Amniotic stem cell (primary cell): ENCODE measurements at places on chromosomes 12 and 14.

GRCh38 chr12:58844161-58844560, 76.1 kb downstream of the LRIG3 start:
- no peak for DNase-seq

DNA sequence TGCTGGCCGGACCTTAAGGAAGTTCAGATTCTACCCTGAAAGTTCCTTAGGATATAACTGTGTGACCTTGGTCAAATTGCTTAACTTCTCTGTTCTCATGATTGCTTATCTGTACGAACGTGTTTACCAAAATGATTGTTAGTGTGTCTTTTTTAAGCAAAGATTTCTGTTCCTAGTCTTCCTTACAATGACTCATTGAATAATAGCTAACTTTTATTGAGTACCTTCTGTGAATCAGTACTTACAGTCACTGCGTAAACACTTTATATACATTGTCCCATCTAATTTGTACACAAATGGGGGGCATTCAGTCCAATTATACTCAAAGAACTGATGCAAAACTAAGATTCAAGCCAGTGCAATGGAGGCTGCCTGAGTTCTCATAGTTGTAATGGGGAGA, 4.2 kb upstream of the TMEM30B start:
- no peak for DNase-seq

- no peak for DNase-seq
These were observed 108.0 kb upstream of the MAX start for GRCh38 chr14:65210118-65210821.

DNA sequence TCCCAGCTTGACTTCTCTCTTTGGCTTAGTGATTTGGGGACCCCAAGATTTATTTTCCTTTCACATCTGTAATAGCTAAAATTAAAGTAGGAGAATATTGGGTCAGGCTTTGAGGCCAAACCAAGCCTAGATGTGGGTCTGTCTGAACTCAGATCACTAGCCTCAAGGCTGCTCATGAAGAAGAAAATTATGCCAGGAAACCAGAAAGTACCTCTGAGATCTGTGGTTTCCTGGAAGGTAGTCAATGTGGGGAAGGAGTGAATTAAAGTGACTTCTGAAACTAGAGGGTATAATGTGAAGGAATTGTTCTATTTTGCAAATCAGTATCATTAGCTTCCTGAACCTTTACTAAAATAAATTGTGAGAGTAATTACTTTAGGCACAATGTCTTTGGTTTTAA, 13.4 kb upstream of the CLEC12A start:
- no peak for DNase-seq

DNA sequence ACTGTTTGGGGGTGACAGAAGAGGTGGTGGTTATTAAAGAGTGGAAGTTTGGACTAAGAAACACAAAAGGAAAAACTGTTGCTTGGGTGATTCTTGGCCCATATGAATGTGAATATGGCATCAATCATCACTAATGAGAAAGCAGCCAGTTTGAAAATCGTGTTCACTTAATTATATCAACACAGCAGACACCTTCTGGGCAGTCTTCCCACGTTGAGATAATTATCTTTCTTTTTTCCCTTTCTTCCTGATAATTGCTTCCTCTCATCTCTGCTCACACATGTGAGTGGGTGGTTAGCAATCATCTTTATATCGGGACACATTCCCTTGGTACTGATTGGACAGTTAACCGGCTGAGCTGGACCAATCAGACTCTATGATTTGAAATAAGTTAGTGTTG, 539.7 kb downstream of the AACS start:
- DNase-seq, result no peak

GRCh38 chr12:27208414-27208750, 35.7 kb upstream of the STK38L start:
- no peak for DNase-seq

- no peak for DNase-seq
These were observed 142.0 kb upstream of the PZP start for GRCh38 chr12:9349888-9350885.

DNA sequence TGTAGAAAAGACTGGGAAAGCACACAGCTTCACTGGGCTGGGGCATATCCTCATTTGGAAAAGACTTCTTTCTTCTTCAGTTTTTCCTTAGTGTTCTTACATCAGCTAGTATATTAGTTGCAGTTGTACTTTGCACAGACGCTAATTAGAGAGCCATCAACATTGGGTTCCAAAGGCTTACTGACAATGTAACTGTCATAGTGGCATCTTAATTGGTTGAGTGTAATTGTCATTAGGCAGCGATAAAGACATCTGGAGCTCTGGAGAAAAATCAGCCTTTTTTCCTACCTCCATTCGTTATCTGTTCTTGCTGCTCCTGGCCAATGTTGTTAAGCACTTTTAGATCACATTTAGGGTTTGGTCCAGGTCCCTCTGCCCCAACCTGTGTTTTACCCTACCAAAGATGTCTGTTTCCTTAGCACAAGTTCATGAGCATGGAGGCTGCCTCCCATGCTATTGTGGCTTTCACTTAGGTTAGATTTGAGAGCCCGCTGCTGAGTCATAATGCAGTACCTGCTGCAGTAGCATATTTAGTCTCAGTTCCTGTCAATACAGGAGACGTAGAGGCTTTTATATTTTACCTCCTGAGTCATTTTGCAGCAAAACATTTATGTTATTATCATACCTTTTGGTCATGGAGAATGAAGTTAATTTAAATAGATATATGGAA, 49.2 kb downstream of the FBXW8 start:
- DNase-seq, result no peak

GRCh38 chr12:72647139-72647538, 375.0 kb downstream of the TRHDE start:
- no peak for DNase-seq

DNA sequence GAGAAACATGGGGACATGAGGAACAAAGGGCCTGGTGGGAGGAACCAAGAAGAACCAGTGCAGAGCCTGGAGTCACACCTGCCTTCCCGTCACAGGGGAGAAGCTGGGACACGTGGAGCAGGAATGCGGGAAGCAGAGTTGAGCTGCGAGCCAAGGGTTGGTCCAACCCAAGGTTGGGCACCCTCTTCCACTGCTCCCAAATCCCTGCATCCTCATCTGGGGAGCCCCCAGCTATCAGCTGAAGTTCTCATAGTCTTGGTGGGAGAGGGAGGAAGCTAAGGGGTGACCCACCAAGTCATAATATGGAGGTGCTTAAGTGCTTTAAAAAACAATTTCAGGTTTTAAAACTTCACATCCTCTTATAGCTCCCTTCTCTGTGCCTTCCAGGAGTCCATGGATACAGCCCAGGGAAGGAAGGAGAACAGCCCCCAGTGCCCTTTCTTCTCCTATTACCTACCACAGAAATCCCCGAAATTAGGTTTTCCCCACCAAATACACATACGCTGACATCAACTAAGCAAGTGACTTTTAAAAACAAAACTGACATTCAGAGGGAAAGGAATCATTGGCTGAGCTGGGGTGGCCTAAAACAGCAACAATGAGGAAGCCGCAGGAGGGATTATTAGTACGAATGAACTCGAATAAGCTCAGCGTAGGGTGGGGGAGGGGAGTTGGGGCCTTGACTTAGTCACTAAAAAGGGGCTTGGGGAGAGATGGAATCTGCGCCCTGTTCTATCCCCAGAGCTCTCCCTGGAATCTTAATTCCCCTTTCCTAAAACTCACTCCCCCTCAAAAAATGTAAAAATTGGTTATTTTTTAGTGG, 4.5 kb downstream of the MYL6 start:
- DNase-seq, result no peak

DNA sequence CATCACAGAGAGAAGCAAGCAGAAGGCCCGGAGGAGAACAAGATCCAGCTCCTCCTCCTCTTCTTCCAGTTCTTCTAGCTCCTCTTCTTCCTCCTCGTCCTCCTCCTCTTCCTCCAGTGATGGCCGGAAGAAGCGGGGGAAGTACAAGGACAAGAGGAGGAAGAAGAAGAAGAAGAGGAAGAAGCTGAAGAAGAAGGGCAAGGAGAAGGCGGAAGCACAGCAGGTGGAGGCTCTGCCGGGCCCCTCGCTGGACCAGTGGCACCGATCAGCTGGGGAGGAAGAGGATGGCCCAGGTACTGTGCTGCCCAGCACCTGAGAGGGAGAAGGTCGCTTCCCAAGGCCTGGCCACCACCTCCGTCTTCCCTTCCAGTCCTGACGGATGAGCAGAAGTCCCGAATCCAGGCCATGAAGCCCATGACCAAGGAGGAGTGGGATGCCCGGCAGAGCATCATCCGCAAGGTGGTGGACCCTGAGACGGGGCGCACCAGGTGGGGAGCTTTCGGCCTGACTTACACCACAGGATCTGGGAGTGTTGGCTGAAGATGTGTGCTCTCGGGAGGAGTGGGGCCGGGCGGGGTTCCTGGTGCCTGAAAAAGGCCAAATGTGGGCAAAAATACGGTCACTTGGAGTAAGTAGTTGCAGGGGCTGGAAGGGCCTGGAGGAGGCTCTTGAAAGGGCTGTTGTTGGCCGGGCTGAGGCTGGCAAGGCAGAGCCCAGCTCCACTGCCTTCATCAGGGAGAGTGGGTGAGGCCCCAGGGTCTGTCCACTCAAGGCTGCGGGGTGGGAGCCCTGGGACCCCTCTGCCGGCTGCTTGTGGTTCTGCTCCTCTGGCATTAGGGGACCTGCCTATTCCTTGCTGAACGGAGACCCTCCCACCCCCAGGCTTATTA, 1.4 kb downstream of the ARL6IP4 start:
- no peak for DNase-seq

DNA sequence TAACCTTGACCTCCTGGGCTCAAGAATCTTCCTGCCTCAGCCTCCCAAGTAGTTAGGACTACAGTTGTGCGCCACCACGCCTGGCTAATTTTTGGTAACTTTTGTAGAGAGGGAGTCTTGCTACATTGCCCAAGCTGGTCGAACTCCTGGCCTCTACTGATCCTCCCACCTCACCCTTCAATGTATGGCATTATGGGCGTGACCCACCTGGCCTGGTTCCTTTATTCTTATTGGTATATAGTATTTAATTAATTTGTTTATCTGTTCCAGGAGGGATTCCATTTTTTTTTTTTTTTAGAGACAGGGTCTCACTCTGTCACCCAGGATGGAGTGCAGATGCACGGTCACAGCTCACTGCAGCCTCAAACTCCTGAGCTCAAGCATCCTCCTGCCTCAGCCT, 40.9 kb upstream of the EAPP start:
- DNase-seq, result no peak

DNA sequence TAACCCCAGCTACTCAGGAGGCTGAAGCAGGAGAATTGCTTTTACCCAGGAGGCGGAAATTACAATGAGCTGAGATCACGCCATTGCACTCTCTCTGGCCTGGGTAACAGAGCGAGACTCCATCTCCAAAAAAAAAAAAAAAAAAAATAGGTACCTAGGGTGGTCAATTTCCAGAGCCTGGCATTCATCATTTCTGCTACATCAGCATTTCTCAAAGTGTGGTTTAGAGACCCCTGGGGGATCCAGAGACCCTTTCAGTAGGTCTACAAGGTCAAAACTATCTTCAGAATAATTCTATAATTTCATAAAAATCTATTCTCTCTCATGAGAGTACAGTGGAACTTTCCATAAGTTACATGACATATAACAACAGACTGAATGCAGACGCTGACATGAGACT, 19.9 kb downstream of the CERS5 start:
- DNase-seq, result no peak

DNA sequence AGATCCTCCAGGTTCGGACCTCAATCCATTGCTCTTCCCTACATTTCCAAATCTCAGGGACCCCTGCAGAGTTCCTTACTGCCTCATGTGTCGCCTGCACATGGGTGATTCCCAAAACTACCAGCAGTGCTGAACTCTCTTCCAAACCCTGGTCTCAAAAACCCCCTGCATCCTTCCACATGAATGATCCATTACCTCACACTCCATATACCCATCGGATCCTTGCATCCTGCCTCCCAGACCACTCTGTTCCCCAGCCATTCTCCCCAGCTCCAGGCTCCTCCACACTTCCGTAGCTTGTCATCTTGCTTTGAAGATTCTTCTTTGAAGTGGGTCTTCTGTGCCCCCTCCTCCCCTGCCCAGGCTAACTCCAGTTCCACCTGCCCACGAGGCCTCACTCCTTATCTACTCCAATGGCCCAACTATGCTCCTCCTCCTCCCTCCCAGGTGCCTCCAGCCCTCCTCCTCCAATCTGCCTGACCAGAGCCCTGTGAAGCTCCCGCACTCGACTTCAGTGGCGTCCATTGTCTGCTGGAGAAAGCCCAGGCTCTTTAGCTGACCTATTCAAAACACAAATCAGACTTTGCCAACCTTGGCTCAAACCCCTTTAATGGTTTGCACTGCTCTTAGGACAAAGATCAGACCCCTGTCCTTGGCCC, 13.8 kb downstream of the RAPGEF3 start:
- no peak for DNase-seq

DNA sequence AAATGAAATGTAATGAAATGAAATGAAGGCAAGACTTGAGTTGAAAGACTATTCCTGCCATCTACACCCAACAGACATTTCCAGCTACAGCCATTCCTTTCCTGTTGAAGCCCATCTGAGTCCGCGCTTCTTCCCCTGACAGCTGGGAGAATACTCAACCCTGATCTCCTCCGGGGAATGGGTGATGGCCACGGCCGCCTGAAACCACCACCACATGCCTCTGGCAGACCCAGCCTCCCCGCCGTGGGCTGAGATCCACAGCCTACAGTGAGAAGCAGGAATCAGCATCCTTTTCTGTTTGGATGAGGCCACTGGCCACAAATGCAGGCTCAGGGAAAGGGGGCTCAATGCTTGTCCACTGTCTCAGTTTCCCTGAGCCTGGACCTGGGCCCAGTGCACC, 130.3 kb downstream of the NCOR2 start:
- DNase-seq, result no peak

DNA sequence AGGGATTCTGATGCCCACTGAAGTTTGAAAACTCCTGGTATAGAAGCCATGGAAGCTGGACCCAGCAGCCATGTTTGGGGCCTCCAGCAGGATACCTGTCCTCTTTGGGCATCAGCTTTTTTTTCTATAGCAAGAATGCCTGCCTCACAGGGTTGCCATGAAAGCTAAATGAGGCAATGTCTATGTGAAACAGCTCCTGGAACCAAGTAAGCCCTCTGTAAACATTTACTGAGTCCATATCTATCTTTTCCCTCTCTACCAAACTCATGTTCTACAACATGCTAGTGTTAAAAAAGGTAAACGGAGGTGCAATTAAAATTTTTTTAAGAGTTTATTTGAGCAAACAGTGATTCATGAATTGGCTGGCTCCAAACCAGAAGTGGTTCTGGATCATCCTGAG, 28.6 kb downstream of the FLVCR2 start:
- no peak for DNase-seq

DNA sequence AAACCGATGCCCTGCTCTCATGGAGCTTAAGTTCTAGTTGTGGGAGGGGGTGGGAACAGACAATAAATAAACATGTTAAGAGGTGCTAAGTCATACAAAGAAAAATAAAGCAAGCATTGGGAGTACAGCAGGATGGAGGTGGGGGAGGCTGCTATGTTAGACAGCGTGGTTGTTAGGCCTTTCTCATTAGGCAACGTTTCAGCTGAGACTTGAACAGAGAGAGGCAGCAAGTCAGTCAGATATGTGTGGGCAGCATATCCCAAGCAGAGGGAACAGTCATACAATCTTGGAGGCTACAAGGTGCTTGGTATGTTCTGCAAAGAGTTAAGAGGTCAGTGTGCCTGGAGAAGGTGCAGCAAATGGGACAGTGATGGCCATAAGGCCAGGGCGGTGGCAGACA, 97.7 kb upstream of the CCDC196 start:
- DNase-seq, result no peak
